ENCODE measurements at places on chromosomes 1 and 21.

- no peak for DNase-seq
These were observed 421.5 kb upstream of the USP24 start for GRCh38 chr1:55636696-55637095.

- no peak for DNase-seq
These were observed 38.0 kb downstream of the GPR161 start for GRCh38 chr1:168098534-168099320.

DNA sequence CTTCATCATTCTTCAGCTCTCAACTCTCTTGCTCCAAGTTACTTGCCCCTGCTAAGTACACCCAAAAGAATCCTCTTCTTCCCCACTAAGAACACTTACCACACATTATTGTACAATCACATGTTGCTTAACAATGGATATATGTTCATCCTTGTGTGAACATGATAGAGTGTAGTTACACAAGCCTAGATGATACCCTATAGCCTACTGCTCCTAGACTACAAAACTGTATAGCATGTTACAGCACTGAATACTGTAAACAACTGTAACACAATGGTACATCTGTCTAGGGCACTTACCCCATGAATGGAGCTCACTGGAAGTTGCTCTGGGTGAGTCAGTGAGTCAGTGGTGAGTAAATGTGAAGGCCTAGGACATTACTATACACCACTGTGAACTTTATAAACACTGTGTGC, 77.4 kb downstream of the RERE start:
- DNase-seq, result no peak

- no peak for DNase-seq
These were observed 18.6 kb upstream of the TMEM52 start for GRCh38 chr1:1937549-1938275.

DNA sequence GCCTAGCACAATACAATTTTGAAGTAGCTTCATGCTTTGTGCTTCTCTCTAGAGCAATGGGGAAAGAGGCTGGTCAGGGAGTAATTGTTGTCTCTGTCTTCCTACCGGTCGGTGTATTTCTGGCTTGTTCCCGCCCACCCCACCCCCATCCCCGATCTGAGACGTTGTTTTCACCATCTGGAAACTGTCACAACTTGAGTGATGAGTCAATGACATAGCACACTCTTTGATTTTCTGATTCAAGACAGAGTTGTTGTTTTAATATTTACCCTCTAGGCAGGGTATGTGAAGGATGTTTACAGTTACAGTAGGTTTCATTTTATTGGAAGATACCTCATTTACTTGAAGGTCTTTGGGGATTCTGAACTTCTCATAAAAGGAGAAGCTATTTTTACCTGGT, 7.0 kb downstream of the IL12RB2 start:
- DNase-seq, result no peak
